Esophagus muscularis mucosa (tissue), 4 donors: ENCODE measurements at places on chromosomes 2 and 18.
A peak's percentile ranks its signal among the peaks of the same experiment; 100 is the strongest.

GRCh38 chr18:2337552-2338141 is 233.7 kb downstream of the METTL4 start:
- no peak for DNase-seq

DNA sequence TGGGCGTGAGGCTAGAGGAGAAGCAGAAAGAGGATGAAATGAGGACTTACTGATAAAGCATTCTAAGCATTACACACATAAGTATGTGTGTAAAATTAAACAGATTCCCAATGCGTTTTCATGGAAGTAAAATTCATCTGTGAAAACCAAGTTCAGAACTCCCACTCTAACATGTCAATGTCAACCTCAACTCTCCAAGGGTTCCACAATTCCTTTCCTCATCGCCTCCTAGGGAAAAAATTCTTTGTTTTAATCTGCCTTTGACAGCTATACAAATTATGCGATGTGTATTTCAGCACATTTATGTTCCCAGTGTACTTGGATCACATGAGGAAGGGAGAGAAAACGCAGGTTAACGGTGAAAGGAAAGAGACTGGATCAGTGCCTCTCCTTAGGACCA is 76.6 kb downstream of the CLIP4 start:
- DNase-seq = no peak

- no peak for DNase-seq
These were observed 155.6 kb downstream of the METTL4 start for GRCh38 chr18:2415656-2416055.

- DNase-seq = no peak
These were observed 130.2 kb upstream of the ID2 start for GRCh38 chr2:8551622-8552074.

DNA sequence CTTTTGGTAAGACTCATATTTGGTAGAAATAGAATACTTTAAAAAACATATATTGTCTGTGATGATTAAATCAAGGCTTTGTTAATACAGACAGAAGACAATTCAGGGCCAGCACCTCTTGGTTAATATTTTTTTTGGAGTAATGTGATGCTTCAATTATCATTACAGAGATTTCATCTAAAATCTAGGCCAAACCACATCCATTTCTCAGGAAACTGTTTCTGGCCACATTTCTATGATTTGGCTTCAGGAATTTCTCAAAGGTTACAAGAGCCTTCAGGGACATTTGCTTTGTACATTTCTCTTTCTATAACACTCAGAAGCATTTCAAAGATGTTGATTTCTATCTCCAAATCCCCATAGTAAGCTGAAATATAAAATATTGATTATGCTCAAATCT is 614.9 kb downstream of the LRP1B start:
- DNase-seq = no peak

- DNase-seq = no peak
These were observed 469.1 kb downstream of the CBLN2 start for GRCh38 chr18:72075040-72075439.

DNA sequence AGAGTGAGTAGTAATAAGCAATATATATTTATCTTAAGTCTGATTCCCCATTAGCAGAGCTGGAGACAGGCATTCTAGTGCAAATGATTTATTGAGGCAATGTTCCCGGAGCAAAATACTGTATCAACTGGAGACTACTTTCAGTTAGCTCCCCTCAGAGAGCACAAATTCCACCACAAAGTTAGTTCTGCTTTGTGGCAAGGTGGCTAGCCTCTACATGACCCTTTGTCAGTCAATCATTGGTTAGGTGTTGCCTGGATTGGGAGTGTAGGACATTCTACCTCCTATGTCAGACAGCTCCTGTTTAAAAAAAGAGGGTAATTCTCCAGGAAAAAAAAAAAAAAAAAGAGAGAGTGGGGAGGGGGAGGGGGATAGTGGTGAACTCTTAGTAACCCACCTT is 402.2 kb downstream of the NR4A2 start:
- no peak for DNase-seq

GRCh38 chr2:232333361-232334135 is 45.0 kb upstream of the ALPP start:
- DNase-seq = no peak

DNA sequence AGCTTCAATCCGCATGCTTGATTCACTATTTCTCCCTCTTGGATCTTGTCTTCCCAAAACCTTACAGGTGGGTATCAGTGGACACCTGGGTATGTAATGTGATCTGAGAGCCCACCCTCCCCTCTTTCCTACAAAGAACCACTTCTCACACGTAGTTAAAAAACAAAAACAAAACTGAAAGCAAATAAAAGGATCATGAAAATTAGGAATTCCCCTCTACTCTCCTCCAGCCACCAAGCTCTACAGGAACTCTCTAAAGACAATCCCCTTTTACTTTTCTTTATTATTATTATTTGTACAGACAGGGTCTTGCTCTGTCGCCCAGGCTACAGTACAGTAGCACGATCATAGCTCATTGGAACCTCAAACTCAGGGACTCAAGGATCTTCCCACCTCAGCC is 40.8 kb upstream of the MYO1B start:
- DNase-seq = no peak

DNA sequence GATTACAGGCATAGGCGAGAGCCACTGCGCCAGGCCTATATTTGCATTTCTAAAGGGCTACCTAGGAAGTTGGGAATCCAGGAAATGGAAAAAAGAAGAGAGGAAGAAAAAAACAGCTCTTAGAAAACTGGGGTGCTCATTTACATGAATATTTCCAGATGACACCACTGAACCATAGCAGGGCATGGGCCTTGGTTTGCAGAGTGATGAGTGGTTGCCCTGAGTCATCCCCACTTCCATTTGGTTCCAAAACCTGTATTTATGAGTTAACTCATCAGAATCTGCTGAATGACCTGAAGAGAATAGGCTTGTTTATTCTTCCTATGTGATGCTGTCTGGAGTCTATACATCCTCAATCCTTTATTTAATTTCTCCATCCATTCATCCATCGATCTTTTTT is 36.2 kb downstream of the EHD3 start:
- DNase-seq = no peak

DNA sequence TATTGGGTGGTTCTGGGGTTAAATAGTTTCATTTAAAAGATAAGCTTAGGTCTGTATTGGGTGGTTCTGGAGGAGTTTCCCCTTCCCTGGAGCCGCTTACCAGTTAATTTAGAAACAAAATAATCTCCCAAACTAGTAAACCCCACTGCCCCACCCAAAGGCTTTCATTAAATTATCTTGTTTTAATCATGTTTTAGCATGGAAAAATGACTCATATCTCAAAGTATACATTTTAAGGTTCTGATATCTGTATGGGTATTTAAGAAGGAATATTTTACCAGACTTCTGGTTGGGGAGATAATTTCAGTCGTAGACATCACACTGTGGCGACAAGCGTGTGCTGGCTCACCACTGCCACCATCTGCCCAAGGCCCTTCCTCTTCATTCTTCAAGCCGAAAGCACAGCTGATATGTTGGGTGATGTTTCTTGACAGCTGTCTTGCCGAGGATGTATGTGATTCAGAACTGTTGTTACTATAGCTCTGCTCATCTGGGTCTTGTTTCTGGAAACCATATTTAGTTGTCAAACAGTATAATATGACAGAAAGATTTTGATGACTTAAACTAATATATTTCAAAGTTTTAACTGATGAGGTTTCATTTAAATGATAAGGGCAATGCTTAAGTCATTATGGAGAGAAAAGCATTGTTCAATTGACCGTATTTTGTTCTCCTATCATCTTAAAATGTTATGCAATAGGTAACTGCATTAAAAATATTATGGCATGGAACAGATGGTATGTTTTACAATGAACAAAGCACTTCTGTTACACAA is 5.1 kb downstream of the FIGLA start:
- DNase-seq = no peak

- no peak for DNase-seq
These were observed 18.7 kb upstream of the SMAD2 start for GRCh38 chr18:47949202-47949601.

DNA sequence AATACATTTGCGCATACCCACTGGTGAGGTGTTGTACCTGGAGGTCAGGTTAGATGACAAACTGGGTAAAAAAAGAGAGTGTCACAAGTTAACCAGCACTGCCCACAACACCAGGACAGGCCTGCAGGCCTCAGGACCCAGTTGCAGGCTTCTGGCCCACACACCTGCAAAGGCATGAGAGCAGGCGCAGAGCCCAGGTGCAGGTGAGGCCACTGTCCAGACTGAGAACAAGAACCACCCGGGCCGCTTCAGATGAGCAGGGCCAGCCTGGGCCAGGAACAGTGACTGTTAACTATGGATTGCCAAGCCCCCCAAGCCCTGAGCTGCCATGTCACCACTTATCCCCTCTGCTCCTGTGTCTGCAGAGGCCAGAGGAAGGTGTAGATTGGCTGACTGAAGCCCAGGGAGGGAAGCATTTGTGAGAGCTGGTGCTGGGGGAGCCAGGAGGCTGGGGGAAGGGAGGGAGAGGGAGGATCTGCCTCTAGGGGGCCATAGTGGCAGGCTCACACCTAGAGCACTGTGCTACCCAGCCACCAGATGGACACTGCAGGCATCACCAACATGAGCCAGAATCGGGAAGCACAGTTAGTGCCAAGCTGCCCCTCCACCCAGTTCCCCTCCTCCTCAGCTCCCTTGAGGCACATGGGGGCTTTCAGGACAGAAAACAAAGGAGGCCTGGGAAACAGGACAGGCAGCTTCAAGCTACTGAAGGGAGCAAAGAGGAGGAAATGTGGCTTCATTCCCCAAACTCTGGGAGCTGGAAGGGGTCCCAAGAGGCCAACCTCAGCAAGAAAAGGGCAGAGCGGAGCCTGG is 35.4 kb downstream of the SFXN5 start:
- DNase-seq = no peak

- DNase-seq = no peak
These were observed 1.1 kb upstream of the CXCR4 start for GRCh38 chr2:136118819-136119716.

- DNase-seq = no peak
These were observed 271 bp upstream of the RBM43 start for GRCh38 chr2:151261977-151262291.

DNA sequence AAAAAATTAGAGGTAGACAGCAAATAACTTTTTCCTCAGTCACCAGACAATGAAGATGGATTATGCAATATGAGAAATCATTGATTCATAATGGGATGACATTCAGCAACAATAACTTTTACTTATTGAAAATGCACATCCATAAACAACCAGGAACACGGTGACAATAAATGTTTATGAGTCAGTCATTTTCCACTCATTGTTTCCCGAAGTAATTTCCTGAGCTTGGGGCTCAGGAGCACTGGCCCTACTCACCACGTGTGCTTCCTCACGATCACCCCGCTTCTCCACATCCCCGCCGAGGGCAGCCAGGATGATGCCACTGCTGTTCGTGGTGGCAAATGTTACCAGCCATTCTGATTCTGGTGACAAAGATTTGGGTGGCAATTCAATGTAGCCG is 156.3 kb downstream of the LAMA1 start:
- DNase-seq = no peak

- no peak for DNase-seq
These were observed 148.9 kb upstream of the SLC39A10 start for GRCh38 chr2:195508139-195508455.

- no peak for DNase-seq
These were observed 33.8 kb downstream of the RBKS start for GRCh38 chr2:27856386-27856785.

- peak; percentile 3 for DNase-seq
These were observed 266.0 kb downstream of the SH3BP4 start for GRCh38 chr2:235217846-235218245.

- no peak for DNase-seq
These were observed 67.2 kb upstream of the ETAA1 start for GRCh38 chr2:67329951-67330350.

- DNase-seq = no peak
These were observed 38.0 kb downstream of the CABYR start for GRCh38 chr18:24176727-24177416.

- DNase-seq = no peak
These were observed 119.9 kb downstream of the PARD3B start for GRCh38 chr2:204665207-204665606.
